ELF-1 (cell line): ENCODE measurements at places on chromosomes 11 and 22.

- no peak for DNase-seq
These were observed 63.0 kb downstream of the RELT start for GRCh38 chr11:73439002-73439843.

DNA sequence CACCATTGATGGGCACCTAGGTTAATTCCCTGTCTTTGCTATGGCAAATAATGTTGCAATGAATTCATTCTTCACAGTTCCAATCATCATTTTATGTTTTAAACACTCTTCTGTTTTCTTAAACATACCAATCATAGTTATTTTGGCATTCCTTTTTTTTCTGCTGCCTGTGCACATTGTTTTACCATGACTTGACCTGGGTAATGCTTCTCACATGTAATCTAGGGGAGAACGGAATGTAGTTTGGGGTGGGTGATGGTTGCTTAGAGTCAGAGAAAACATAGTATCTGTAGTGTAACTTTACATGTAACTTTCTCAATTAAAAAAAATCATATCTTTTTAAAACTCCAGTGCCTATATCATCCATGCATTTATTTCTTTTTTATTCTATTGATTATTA lies 1945.3 kb upstream of the RAG2 start:
- DNase-seq, result no peak

DNA sequence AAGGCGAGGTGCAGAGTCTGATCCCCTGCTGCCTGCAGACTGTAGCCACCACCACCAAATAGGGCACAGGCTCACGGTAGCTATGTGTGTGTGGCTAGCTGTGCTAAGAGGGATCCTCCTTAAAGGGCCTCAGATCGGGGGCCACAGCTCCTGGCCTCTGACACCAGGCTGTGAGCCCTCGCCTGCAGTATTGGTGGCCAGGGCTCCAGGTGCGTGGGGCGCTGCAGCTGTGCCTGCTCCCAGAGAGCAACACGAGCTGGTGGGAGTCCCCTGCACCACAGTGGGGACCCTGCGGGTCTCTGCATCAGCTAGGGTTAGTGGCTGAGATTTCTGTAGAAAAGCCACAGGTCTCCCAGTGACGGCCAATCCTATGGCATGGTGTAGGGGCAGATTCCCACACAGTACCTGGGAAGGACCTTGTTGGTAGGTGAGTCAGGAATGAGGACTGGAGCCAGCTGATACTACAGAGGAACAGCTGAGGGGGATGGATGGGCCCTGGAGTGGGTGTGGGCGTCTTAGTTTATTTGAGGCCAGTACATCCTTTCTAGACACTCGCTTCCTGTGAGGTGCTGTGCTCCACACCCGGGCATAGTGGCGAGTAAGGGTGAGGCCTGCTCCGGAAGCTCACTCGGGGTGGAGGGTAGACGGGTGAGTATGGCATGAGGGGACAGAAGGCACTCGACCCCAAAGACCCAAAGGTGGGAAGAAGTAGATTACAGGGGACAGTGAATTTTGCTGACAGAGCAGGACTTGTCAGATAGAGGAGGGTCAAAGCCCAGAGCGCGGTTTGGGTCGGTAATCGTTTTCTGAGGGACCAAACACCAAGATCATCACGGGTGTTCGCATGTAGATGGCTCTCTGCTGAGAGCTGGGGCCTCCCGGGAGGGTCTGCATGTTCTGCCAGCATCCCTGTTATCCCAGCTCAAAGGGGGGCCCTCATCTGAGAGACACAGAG lies 212.5 kb downstream of the TBC1D22A start:
- DNase-seq, result no peak

GRCh38 chr11:27886857-27887256 lies 186.6 kb upstream of the BDNF start:
- DNase-seq, result no peak

GRCh38 chr11:56948991-56949515 lies 39.7 kb upstream of the OR5AK2 start:
- no peak for DNase-seq

- DNase-seq, result no peak
These were observed 37.2 kb upstream of the ADSL start for GRCh38 chr22:40308999-40309573.

DNA sequence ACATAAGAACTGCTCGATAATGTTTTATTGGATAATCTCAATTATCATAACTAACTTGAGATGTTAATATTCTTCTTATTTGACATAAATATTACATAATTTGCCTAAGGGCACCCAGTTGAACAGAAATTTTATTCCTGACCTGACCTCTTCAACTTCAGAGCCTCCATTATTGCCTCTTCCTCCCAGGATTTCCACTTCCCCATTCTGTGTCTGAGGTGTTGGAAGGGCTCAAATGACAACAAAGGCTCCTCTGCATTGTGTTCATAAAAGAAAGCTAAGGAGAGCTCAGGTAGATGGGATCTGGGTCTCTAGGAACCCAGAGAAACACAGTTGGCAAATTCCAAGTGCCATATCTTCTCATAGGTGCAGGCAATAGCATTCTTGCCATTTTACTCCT lies 61.2 kb upstream of the ARHGAP20 start:
- no peak for DNase-seq

- peak; percentile 77 for DNase-seq
These were observed 73.0 kb upstream of the PHF21B start for GRCh38 chr22:45082795-45083194.

DNA sequence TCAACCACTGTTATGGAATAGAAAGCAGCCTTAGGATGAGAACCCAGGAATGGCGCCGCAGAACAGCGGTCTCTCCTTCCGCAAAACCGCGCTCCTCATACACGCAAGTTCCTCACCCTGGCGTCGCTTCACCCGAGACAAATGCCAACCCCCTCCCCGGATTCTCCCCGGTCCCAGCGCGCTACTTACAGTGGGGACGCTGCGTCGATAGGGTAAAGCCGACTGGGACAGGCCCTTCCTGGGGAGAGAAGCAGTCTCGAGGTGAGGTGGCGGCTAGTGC lies 287 bp downstream of the RPS13 start:
- DNase-seq, result no peak

DNA sequence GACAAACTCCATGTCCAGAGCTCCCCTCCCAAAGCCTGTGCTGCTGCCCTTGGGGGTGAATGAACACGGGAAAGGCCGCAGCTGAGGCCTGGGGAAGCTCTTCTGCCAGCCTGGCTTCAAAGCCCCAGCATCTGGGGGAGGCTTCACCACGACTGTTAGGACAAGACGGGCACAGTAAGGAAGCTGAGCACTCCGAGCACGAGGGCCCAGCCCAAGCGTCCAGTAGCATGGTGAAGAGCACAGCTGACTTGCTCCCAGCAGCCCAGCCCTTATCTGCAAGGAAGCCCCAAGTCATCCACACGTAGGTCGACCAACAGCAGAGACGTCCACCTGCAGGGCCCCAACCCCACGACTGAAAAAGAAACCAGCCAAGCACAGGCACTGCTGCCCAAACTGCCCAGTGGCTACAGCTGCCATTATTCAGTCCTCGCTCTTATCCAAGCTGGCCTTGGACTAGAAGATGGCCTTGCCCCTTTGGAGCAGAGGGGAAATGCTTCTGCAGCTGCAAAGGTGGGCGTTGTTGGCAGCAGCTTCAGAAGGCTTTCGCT lies 62.5 kb downstream of the SHANK2 start:
- no peak for DNase-seq

GRCh38 chr11:114353443-114353842 lies 46.9 kb downstream of the C11orf71 start:
- no peak for DNase-seq

DNA sequence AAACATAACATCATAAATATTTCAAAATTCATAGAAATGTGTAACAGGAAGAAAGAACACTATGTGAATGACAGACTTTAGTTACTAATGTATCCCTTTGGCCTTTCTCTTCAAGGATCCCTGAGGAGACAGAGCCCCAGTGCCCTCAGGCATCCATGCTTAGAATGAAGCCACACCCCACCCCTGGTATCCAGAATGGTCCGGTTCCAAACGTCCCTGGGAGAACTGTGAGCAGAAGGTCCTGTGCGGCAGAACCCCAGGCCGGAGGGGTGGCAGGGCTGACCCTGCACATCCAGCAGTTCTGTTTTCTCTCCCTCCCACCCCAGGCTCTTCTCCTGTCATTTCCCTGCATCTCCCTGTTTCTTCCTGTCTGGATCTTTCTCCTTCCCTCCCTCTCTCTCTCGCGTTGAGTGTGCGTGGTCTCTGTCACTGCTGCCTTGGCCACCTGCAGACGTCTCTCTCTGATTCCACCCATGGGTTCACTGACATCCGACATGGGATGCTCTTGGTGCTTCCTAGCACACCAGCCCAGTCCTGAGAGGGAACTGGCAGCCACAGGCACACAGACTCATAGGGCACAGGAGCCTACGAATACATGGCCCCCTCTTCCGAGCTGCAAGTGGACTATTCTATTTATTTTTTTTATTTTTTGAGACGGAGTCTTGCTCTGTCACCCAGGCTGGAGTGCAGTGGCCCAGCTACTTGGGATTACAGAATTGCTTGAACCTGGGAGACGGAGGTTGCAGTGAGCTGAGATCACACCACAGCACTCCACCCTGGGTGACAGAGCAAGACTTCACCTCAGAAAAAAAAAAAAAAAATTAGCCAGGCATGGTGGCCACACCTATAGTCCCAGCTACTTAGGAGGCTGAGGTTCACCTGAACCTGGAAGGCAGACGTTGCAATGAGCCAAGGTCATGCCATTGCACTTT lies 5.7 kb downstream of the RFPL1 start:
- DNase-seq, result peak; percentile 65

DNA sequence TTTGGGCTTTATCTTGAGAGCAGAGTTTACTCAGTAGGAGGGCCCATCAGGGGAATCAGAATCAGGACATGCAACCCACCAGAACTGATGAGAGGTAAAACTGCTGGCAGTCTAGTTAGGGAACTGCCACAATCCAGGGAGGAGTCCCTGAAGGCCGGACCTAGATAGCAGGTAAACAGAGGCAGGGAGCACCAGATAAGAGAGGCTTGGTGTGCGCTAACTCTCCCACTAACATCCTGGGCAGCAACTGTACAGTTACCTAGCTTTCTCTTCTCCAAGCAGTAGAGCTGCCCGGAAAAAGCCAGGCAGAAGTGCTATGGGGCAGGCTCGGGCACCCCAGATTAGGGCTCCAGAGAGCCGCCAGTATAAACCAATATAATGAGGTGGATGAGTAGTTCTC lies 865 bp upstream of the AMOTL1 start:
- DNase-seq, result no peak

- no peak for DNase-seq
These were observed 23.5 kb downstream of the OR8B12 start for GRCh38 chr11:124519850-124520549.

DNA sequence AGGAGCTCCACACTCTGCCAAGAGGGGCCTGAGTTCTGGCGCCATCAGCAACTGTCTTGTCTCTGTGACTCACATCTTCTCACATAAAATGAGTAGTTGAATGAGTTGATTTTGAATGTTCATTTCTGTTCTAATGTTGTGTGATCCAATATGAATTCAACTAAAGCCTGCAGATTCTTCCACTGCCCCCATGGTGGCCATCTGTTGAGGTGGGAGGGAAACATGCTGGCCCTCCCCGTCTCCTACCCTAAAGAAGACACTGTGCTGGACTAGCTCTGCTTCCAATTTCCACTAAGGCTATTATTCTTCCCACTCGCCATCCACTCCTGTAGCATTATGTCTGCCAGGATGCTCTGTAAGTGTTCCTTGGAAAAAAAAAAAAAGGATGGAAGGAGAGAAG lies 555.6 kb upstream of the LARGE1 start:
- DNase-seq, result no peak

- DNase-seq, result no peak
These were observed 52.4 kb downstream of the CELSR1 start for GRCh38 chr22:46484861-46485595.

- DNase-seq, result peak; percentile 88
These were observed 942.3 kb downstream of the NTM start for GRCh38 chr11:132312701-132313111.

DNA sequence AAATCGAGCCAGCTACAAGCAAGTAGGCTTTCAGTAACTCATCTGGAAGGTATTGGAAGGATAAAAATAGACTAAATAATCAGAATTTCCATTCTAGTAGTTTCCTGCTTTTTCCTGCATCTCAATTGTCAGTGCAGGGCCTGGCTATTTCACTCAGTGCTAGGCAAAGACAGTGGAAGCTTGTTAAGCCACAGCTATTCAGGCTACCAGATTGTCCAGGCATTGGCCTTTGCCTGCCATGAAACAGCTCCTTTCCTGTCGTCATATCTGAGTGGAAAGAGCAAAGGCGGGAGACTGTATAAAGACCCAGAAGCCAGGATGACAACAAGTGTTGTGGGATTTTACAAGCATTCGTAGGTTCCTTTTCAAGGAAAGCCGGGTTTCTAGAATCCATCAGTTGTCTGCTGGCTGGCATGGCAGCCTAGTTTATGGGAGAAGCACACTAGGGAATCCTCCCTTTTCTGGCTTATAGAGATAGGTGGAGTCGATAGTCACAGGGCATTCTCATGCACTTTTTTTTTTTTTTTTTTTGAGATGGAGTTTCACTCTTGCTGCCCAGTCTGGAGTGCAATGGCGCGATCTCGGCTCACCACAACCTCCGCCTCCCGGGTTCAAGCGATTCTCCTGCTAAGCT lies 2.0 kb upstream of the TNRC6B start:
- no peak for DNase-seq

DNA sequence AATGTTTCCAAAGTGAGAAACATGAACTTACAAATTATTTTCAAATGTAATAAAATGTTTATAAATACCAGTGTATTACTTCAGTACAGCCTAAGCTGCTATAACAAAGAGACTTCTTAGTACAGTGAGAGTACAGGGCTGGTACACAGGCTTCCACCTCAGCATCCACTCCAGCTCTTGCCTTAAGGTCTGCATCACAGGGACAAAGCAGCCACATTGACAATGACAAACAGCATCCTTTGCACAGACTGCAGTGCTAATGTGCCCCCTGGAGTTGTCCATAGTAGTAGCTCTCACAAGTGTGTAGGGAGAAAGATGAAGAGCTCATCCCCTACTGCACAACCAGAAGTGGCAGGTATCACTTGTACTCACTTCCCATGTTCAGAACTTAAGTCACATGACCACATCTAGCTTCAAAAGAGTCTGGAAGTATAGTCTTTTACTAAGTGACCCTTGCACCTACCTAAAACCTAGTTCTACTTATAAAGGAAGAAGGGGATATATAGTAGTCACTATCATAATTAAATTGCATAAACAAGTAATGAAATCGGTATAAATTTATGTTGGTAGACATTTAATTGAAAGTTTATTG lies 10.7 kb upstream of the LIPT2 start:
- no peak for DNase-seq

DNA sequence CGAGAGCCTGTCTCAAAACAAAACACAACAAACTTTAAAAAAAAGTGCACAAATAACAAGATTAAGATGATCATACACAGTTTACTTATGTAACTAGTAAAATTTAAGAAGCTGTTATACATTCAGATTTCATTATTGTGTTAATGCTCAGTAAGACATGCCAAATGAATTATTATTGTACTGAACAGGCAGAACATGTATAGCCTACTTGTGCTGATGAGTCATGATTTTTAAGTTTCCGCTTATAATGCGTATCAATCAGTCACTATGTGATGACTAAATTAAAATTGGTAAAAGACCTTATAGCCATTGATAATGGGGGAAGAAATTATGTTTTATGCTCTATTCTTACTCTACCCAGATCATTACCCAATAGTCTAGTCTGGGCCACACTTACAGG lies 20.5 kb upstream of the EXPH5 start:
- DNase-seq, result no peak

- DNase-seq, result no peak
These were observed 3.4 kb upstream of the ZC3H12C start for GRCh38 chr11:110089617-110090282.
